Activated CD4-positive, alpha-beta T cell treated with anti-CD3 and anti-CD28 coated beads for 24 hours (primary cell): ENCODE measurements at places on chromosomes 12 and 14.

DNA sequence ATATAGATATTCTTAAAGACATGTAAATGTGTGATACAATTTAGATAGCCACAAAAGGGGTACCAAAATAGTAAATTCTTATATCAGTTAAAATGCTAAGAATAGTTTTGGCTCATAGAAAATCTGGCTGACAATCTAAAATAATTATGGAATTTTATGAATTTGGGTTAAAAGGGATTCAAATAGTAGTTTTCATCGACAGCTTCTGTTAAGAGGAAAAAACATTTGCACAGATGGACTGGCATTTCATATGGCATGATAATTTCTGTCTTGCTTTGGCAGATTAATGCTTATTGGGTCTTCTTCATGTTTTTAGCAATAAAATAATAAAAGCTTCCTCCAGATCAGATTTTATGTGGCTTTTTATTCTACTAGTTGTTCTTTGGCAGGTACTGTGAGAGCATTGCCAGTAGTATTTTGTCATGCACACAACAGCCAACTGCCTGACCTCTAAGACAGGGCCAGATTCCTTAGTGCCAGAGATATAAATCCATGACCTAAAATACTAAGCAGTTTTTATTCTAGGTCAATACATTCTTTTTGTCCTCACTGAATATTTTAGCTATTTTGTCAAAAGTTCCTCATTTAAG, 9.1 kb downstream of the ABCD2 start:
- no peak for DNase-seq

DNA sequence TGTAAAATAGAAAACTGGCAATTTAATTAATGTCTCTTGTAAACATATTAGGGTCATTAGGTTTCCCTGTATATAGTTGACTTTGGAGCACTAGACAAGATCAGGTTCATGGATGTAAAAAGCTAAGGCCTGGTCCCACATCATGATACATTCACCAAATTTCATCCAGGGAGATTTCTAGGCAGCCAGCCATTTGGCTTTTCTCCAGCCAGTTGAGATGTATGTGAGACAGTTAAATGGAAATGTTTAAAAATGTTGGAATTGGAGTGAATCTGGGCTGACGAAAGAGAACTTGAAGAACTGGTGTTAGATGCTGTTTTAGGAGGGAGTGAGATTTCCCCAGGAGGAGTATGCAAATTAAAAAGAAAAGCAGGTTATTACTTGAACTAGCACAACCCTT, 41.8 kb upstream of the CLEC14A start:
- no peak for DNase-seq

DNA sequence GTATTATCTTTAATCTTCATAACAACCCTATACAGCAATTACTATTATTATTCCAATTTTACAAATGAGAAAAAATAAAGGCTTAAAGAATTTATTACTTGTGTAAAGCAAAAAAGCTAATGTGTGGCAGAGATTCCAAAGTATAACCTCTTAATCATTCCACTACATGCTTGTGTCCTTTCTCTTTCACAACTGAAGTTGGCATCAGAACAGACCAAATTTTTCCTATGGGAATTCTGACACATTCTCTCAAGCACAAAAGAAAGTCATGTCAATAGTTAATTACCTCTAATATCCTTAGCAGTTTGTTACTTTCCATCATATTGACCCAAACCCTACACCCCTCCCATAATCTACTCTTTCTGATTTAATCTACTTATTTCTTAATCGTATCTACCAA, 86.7 kb downstream of the BCL2L14 start:
- DNase-seq, result no peak

GRCh38 chr12:96136725-96137378, 57.3 kb upstream of the ELK3 start:
- DNase-seq, result no peak

DNA sequence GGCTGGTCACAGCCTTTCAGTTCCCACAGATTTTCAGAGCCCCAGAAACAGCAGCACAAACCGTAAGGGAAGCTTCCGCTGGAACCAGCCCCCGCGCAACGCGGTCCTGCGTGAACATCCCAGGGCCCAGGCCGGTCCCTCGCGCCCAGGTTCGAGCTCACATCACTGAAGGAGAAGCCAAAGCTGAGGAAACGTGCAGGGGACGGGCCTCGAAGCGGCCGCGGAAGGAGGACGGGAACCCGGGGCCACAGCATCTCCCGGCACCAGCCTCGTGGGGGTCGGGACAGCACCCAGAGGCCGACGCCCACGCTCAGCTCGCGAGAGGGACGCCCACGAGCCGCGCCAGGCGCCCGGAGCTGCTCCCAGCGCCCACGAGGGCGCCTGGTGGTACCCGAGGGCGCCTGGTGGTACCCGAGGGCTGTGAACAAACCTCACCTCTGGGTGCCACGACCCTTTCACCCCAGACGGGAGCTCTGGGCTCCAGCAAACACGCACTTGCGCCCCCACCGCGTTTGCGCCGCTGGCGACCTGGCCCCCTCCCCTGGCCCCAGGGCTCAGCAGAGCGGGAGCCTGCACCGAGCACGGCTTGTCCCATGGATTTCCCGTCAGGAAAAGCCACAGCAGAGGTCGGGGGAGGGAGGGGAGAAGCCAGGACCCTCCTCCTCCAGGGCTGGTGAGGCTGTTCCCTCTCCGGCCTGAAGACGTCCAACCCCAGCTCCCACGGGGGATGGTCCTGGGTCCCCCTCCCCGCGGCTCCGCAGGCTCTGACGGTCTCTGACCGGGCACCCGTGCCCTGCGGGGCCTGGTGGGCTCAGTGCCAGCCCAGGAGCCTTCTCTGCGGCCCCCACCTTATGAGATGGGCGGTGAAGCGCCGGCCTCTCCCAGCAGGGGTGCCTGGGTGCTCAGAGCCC, 6.9 kb downstream of the LRCOL1 start:
- DNase-seq, result no peak

- DNase-seq, result no peak
These were observed 12.1 kb downstream of the ACADS start for GRCh38 chr12:120737557-120738251.
